ENCODE measurements at places on chromosomes 11 and 22.

- no peak for DNase-seq
These were observed 181.2 kb downstream of the CSNK2A3 start for GRCh38 chr11:11171854-11172253.

DNA sequence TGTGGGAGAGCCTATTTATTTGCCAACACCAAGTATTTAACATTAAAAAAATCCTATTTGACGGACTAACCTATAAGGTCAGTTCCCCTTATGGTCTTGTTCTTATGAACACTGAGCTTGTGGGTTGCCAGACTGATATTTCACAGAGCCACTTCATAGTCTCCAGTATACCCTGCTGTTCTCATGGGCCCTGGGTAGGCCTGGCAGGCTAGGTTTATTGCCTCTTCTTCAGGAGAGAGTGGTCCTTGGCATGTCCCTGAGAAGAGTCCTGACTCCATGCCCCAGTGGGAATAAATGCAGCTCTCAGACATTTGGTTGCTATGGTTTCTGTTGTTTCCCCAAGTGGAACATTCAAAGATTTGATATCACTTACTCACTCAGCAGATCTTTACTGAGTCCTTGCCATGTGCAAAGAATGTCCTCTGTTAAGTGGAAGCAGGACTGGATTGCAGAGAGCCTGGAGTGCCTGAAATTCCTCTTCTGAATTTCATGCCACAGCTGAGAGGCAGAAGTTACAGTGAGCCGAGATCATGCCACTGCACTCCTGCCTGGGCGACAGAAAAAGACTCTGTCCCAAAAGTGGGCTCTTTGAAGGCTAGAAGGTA is 15.7 kb downstream of the SLC5A1 start:
- DNase-seq = no peak

DNA sequence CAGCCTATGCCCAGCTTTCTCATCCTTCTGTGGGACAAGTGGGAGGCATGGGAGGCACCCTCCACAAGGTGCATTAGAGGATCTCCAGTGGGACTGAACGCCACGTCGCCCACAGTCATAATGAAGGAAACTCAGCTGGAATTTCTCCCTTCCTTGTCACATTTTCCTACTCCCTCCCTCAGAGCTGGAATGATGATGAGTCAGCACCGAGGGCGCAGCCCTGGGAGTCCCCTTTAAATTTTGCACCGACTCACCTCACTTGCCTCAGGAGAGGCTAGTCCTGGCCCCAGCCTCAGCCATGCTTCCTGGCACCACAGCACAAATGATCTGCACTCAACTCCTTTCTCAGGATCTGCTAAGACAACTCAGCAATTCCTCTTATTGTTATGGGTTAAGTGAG is 34.3 kb downstream of the DBX1 start:
- no peak for DNase-seq

DNA sequence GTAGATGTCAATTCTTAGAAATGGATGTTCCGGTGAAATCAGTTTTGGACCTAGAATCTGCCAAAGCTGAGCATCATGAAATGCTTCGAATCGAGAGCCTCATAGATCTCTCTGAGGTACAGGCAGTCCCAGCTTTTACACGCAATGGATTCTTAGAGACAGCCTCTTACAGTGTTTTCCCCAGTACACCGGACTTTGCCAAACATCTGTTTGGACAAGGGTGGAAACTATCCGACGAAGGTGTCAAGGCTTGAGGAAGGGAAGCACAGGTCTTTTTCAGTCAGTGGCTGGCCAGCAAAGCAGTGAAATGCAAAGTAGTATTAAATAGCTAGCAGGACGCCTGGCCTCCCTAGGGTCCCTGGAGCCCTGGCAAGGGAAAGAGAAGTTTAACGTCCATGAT is 4.9 kb downstream of the GRK3 start:
- DNase-seq = no peak

- no peak for DNase-seq
These were observed 78.4 kb upstream of the TP53I11 start for GRCh38 chr11:45028911-45029682.

- no peak for DNase-seq
These were observed 87.6 kb upstream of the FSHB start for GRCh38 chr11:30143098-30143705.

DNA sequence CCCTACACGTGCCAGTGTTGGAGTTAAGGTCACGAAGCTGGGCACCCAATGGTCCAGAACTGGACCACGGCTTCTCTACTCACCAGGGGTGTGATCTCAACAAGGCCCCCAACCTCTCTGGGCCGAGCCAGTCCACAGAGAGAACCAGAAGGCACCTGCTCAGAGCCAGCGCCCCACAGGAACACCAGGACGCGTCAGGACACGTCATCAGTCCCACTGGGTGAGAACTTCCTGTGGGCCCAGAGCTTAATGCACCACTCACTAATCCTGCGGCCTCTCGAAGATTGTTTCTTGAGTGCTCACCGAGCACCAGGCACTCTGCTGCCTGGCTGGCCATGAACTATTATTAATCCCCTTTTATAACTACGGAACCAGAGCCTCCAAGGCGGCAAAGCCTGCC is 10.1 kb downstream of the PHF21B start:
- no peak for DNase-seq

DNA sequence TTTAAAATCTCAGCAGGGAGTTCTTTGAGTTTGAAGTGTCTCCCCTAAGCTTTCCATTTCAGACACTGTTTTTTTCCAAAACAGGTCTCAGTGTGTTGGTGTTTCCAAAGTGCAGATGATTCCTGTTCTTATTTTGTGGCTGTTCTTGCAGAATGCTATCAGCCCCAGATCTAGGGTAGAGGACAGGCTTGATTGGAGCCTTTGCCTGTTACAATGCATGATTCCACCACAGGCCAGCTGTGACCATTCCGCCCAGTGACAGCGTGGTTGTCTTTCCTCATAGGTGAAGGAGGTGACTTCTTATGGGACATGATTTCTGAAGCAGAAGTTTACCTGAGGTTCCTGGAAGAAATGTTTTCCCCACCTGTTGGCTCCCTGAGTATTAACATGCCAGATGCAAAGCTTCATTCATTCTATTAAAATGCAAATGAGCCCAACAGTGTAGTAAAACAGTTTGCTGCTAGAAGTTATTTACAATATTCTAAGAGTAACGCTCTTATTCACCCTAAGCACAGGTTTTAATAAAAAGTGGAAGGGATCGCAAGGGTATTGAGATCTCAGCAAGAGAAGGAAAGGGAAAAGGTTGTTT is 36.9 kb upstream of the BIRC3 start:
- DNase-seq = no peak

DNA sequence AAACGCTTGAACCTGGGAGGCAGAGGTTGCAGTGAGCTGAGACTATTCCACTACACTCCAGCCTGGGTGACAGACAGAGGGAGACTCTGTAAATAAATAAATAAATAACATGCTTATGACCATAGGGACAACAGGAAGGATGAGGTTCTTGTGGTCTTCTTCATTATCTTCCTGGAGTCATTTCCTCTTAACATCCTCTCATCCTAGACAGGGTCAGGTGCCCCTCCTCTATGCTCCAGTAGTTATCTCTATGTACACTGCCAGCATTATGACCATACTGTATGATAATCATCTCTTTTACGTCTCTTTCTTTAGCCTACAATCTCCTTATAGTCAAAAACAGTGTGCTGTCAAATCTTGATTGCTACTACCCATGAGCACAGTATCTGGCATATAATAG is 17.7 kb downstream of the RAB30 start:
- no peak for DNase-seq

GRCh38 chr22:19287076-19287707 is 4.3 kb downstream of the CLTCL1 start:
- DNase-seq = no peak

GRCh38 chr11:61019037-61019831 is 47.8 kb downstream of the CD6 start:
- no peak for DNase-seq

- peak; percentile 68 for DNase-seq
These were observed 153.9 kb downstream of the TEAD1 start for GRCh38 chr11:12827929-12828812.

- no peak for DNase-seq
These were observed 5.4 kb downstream of the LARGE2 start for GRCh38 chr11:45927684-45928413.

DNA sequence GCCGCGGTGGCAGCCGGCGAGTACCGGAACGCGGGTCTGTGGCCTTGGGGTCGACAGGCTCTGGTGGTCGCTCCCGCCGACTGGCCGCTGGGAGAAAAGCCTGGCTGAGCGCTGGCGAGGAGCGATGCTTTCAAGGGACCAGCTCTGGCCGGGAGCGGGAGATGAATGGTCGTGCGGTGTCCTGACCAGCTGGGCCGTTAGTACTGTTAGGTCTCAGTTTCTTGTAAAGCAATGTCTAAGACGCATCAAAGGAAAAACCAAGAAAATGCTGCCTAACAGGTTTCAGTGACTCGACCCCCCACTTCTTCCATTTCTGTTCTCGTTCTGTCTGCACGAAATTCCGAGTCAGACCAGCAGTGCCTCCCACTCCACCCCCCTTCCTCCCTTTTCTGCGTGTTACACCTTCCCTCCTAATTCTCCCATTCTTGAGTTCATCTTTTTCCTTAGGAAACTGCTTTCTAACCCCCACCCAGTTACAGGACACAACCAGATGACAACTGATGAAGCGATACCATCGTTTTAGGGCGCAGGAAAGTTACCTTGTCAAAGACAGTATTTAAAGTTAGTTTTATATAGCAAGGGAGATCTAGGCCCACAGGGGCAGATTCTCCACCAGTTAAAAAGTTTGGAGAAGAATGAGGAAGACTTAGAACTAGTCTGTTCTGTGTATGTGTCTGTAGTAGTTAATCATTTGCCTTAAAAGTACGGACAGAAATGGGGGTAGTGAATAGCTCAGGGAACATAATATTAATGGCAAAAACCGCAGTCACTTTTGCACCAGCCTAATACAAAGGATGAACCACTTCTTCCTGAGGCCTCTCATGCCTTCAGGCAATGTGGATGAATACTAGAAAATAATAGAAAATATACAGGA is 1.0 kb downstream of the CUL5 start:
- DNase-seq = no peak

DNA sequence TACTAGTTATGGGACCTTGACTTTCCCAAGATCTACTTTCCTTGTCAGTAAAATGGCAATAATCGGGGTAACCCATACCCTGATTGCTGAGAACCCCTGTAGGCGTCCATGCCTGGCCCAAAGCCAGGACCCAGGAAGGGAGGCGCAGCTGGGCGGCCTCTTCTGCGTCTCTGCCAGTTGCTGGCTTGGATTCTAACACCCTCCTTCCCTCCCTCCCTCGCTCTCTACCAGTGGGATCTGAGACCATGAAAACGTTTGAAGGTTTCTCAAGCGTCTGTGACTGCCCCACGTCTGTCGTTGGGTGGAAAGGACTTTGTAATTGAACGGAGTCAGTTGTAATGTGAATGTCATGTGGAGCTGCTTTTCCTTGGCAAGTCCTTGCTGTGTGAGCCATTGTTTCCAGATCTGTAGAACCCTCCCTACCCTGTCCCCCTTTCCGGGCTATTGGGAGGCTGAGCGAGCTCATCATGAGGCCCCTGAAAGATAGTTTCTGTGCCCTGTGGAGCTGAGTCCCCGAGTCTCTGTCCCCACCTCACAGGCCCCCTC is 47.8 kb downstream of the PARVB start:
- no peak for DNase-seq

DNA sequence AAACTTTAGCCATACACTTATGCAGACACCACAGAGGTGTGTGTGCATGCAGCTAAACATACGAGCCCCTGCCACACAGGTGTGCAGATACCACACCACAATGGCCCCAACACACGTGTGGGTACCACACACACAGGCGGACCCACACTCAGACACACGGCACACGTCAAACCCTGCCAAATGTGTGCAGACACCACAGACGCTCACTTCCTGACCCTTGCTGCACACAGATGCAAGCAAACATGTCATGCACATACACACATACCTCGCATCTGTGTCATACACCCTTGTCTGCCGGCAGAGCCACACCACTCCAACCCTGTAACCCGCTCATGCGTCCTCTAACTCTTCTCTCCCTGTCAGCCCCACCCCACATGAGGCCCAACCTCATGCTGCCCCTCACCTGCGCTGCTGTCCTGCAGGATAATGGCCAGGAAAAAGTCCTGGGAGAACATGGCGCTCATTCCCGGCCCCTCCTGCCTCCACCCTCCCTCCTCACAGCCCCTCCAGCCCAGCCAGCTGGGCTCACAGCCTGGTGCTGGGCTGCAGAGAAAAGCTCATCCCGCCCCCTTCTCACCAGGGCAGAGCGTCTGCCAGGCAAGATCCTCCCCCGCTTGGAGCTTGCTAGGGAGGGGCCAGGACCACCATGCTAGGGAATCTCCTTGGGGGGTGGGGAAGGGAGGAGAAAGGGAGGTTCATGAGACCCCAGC is 14.2 kb downstream of the SMPD1 start:
- DNase-seq = peak; percentile 30

- no peak for DNase-seq
These were observed 148.9 kb downstream of the BRD1 start for GRCh38 chr22:49678842-49679170.

- DNase-seq = peak; percentile 6
These were observed 9.3 kb downstream of the APOBEC3H start for GRCh38 chr22:39106326-39106725.

GRCh38 chr22:49427341-49427740 is 400.3 kb downstream of the BRD1 start:
- no peak for DNase-seq

DNA sequence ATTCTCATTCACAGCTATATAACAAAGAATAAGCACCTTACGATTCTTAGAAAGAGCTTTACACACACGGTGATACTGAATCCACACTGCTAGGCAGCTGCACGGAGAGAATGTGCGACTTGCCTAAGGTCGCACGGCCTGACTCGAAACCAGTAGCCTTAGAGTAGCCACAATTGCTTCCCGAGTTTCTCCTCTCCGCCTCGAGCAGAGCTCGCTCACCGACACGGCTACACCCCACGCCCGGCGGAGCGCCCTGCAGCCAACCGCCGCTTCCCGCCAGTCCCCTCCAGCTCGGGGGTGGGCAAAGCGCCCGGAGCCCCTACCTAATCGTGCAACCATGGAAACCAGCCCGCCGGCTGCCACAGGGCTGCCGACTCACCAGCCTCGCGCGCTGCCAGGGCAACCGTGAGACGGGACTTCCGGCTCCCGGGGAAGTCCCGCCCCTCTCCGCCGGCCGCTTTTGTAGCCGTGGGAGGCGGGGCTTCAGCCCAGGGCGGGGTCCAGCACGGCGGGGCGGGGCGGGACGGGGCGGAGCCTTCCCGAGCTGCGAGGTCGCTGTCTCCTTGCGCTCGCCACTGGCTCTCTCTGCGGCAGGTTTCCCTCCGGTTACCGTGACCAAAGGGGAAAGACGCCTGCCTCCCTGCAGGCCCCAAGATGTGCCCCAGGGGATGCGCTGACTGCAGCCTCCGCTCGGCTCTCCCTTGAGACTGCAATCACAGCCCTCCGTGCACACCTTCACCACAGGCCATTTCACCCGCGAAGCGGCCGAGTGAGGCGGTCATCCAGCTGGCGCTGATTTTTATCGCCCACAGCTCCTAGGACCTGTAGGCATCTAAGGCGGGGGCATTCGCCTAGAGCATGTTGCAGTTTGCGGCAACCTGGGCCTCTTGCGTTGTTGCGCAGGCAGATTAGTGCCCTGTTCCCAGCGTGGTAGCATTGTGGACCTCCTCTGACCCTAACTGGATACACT is 1.1 kb downstream of the BSCL2 start:
- DNase-seq = peak; percentile 85

- DNase-seq = no peak
These were observed 5.4 kb downstream of the MUS81 start for GRCh38 chr11:65865550-65866172.
